ENCODE measurements at places on chromosomes 5 and 9.

- peak; percentile 64 for DNase-seq
Measured at GRCh38 chr5:6448622-6449464, at the start of gene UBE2QL1. TSS of gene UBE2QL1 (plus strand) at chr5:6448859. CDS start at chr5:6448894, 35 bp downstream.

GRCh38 chr9:118782790-118783463 is 586.3 kb downstream of the BRINP1 start:
- DNase-seq: no peak

DNA sequence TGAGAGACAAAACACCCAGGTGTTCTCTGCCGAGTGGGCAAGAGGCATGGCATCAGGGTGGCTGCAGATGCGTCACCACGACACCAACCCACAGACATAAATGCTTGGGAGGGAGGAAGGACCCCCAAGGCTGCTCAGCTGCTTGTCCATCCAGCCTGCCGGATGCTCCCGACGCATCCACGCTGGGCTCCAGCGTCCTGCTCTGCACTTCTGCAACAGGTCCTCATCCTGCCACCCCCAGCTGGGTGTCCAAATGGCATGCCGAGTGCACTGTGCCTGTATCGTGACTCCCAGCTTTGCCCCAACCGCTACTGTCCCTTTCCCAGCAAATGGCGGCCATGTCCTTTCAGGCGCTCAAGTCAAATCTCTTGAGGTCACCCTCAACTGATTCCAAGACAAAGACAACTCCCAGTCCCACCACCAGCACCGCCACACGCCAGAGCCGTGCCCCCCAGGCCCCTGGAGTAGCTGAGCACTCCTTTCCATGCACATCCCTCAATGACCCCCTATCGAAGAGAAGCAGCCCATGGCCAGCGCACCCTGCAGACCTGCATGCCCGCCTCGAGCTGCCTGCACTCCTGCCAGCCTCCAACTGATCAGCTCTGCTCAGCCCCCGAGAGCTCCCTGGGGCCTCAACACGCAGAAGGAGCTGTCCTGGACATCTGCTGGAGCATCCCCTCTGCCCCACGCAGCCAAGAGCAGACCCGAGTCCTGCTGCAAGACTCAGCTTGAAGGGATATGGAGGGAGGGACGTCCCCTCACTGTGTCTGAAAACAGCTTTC is 116.7 kb downstream of the ROR2 start:
- DNase-seq: no peak

DNA sequence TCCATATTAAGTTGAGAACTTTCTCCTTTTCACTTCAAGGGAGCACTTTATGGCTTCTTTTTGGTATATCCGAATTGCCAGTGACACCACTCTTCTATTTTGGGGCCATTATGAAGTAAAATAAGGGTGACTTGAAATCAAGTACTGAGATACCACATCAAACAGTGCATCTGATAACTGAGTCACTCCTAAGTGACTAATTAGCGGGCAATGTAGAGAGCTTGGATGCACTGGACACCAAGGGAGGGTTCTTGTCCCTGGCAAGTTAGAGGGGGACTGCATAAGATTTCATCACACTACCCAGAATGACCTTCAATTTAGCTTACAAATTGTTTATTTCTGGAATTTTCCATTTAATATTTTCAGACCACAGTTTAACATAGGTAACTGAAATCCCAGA is 813.9 kb upstream of the CDH10 start:
- DNase-seq: no peak

- DNase-seq: no peak
Measured at GRCh38 chr9:133615186-133615585, 6.0 kb upstream of the FAM163B start.

DNA sequence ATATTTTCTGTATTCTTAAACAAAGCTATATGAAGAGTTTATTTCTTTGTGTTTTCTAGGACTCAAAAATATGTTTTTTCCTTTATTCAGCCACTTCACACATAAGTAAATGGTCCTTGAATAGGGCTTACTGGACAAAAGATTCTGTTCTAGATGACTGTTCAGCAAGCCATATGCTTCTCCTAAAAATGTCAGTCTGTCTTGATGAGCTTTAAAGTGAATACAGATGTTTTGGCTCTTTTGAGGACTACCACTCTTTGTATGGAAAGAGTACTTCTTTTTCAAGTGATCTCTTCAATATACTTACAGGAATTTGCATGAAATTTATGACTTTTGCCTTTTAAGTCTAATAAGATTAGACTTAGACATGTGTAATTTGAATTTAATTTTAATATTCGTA is 8.4 kb downstream of the NDUFS4 start:
- DNase-seq: peak; percentile 4

Data from NCI-H524 (cell line).